ENCODE measurements at places on chromosomes 5 and 9.

GRCh38 chr9:127273326-127273725 is 8.8 kb downstream of the GARNL3 start:
- DNase-seq = no peak

- DNase-seq = no peak
Observed at GRCh38 chr9:3888497-3888858, 362.7 kb upstream of the RFX3 start.

DNA sequence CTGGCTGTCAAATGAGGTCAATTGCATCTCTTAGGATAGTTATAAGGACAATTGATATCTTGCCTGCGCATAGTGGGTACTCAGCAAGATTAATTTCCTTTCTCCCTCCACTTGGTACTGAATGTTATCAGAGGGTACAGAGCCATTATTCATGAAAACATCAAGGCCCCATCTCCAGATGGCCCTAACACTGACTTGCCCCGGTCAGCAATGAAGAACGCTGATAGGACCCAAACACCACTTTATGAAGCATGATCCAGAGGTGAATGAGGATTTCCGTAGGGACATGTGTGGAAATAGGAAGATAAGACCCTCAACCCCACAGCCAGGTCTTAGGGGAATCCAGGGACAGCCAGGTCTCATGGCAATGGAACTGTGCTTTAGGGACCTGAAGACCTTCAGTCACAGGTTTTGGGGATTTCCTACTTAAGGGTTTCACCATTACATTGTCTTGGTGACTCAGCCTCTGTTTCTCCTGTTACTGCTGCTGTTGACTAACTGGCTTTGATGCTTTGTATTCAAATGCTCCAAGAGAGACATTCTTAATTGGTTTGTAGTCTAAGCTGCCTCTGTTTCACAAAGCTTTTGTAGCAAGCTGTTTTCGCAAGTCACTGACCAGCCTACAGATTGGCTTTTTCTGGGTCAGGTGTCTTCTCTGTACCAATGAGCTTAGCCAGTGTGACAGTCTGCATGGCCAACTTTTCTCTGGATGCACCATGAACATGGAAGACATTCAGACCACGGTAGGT is 35.3 kb upstream of the IQGAP2 start:
- no peak for DNase-seq

- peak; percentile 51 for DNase-seq
Observed at GRCh38 chr9:32384364-32385151, at the start of gene ACO1. TSS of gene ACO1 (plus strand) at chr9:32384643. CDS start at chr9:32405507, 20,864 bp downstream.

DNA sequence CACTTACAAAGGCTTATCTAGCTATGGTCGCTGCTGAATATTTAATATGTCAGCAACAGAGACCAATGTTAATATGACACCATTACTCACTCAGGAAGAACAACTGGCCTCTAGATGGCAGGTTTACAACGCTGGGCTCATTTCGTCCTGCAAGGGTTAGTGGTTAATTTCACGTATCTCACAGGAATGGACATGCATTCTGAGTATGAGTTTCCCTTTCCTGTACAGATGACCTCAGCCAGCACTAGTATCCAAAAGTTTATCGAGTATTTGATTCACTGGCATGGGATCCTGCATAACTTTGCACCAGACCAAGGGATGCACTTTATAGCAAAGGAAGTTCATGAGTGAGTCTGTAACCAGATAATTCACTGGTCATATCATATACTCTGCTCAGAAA is 8.7 kb upstream of the TRPC7 start:
- no peak for DNase-seq

- no peak for DNase-seq
Observed at GRCh38 chr5:171495122-171495700, 75.8 kb downstream of the FGF18 start.

DNA sequence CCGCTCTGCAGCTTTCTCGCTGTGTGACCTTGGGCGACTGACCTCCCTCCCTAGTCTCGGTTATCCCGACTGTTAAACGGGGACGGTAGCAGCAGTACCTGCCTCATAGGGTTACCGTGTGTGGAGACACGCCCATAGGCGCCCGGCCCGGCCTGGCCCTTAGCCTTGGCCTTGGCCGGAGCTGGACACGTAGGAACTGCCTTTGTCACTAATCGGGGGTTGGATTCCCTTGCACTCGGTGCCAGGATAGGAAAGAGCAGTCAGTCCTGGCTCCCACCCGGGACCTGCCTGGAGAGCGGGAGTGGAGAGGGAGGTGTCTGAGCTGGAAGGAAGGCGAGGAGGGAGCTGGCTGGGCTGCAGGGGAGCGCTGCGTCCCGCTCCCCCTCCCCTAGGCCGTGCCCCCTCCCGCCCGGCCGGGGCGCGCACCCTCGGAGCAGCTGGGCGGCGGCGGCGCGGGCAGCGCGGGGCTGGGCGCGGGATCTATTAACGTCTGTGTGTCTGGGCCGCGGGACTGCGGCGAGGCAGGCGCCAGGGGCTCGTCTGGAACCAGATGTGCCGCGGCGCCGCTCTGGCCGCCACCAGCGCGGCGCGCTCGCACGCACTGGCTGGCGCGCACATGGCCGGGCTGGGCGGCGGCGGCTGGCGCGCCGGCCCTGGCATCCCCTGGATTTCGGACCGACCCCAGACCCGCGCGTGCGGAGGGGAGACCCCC is 31.7 kb downstream of the PRRX2 start:
- DNase-seq = no peak

DNA sequence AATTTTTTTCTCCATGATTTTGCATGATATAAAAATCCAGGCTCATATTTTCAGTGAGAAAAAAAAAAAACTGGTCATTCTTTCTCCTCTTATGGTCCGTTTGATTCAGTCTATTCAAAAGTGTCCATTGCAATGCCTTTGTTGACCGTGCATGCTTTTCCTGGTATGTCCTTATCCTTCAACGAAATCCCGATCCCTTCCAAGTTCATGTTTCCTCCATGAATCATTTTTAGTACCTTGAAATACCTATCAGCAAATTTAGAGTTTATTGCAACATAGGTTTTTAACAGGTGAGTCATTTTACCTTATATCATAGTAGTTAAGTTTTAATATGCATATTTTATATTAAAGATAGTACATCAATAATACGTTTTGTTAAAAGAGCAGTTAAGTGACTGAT is 773.8 kb upstream of the CHD1 start:
- no peak for DNase-seq

- no peak for DNase-seq
Observed at GRCh38 chr9:86507212-86507630, 153.0 kb upstream of the TUT7 start.

GRCh38 chr5:36108758-36109460 is 42.2 kb upstream of the UGT3A2 start:
- no peak for DNase-seq

DNA sequence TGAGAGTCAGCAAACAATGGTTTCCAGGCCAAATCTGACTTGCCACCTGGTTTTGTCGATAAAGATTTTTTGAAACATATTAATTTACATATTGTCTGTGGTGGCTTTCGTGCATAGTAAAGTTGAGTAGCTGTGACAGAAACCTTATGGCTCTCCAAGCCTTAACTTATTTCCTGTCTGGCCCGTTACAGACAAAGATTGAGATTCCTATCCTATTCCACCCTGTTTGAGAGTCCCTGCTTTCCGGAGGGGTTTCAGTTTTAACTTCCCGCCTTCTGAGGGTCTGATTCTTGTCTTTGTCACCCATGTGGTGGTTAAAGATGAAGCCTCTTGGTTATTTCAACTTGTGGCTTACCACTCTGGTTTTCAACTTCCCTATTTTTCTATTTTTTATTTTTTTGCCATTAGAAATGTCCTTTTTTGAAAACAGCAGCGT is 11.4 kb downstream of the OTULIN start:
- DNase-seq = no peak

GRCh38 chr9:117034866-117035265 is 347.8 kb downstream of the TRIM32 start:
- DNase-seq = no peak

- no peak for DNase-seq
Observed at GRCh38 chr5:44538797-44539601, 149.8 kb upstream of the FGF10 start.
